ENCODE measurements at places on chromosomes 7 and 10.

- DNase-seq, result no peak
Observed at GRCh38 chr10:74825371-74826141, 844 bp upstream of the KAT6B start.

- DNase-seq, result no peak
Observed at GRCh38 chr7:147207988-147208387, 1091.4 kb downstream of the CNTNAP2 start.

GRCh38 chr7:157612664-157613561 is 276.1 kb downstream of the DNAJB6 start:
- DNase-seq, result no peak

GRCh38 chr10:119703903-119704508 is 21.8 kb upstream of the INPP5F start:
- DNase-seq, result no peak

DNA sequence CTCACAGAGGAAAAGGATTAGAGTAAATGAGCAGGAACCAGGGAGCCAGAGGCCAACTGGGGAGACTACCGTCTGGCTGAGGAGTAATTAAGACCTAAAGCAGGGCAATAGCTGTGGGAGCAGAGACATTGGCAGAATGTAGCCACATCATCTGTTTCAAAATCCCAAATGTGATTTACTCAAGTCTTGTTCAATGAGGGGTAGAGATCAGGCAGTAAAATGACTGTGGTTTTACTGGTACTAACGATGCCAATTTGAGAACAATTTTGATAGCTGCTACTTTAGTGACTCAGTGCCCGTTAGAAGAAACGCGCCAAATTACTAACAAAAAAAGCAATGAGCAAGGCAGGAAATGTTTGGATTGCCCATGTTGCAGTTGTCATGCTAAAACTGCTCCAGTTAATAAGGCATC is 12.7 kb upstream of the MIOS start:
- no peak for DNase-seq

- DNase-seq, result no peak
Observed at GRCh38 chr10:124225029-124225466, 131.7 kb upstream of the CHST15 start.

DNA sequence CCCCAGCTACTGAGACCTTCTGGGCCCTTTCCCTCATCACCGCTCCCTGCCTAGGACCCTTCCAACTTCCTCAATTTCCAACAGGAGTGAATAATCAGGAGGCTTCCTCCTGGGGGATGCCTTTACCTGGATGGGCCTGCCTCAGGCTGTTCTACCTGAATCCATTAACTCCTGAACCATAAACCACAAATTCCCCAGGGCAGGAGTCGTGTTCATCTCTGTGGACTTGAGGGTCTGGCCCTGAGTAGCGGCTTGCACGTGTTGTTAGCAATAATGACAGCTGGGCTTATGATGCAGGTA is 105.1 kb upstream of the GPR26 start:
- no peak for DNase-seq
